ENCODE measurements at places on chromosomes 11 and 22.
A peak's percentile ranks its signal among the peaks of the same experiment; 100 is the strongest.

- peak; percentile 26 for DNase-seq
Measured at GRCh38 chr11:70482529-70482917, 84.2 kb downstream of the CTTN start.

GRCh38 chr11:78929207-78929905 is 354.7 kb upstream of the NARS2 start:
- DNase-seq: no peak

DNA sequence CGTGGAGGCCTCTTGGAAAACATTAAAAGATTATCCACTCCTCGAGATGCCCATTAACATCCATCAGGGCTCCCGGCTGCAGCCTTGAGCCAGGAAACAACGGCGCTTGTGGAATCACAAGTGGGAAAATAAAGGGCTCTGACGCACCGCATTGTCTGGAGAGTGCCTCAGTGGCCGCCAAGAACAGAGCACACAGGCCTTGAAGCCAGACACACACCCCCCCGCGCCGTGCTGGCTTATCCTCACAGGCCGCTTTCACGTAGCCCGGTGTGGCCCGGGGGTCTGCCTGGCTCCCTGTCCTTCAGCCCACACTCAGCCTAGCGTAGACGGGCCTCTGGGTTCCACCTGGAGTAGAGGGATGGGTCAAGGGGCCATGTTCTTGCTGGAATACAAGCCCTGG is 1020.5 kb downstream of the BRD1 start:
- no peak for DNase-seq

GRCh38 chr11:44475114-44475686 is 90.3 kb upstream of the CD82 start:
- DNase-seq: no peak

DNA sequence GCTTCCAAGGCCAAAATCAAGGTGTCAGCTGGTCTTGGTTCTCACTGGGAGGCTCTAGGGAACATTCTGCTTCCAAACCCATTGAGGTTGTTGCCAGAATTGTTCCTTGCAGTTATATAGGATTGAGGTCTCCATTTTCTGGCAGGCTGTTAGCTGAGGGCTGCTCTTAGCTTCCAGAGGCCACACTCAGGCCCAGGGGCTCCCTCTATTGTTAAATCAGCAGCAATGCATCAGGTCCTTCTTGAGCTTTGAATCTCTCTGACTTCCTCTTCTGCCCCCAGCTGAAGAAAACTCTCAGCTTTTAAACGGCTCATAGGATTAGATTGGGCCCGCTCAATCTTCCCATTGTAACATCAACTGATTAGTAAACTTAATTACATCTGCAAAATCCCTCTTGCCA is 39.3 kb upstream of the BSX start:
- peak; percentile 13 for DNase-seq

DNA sequence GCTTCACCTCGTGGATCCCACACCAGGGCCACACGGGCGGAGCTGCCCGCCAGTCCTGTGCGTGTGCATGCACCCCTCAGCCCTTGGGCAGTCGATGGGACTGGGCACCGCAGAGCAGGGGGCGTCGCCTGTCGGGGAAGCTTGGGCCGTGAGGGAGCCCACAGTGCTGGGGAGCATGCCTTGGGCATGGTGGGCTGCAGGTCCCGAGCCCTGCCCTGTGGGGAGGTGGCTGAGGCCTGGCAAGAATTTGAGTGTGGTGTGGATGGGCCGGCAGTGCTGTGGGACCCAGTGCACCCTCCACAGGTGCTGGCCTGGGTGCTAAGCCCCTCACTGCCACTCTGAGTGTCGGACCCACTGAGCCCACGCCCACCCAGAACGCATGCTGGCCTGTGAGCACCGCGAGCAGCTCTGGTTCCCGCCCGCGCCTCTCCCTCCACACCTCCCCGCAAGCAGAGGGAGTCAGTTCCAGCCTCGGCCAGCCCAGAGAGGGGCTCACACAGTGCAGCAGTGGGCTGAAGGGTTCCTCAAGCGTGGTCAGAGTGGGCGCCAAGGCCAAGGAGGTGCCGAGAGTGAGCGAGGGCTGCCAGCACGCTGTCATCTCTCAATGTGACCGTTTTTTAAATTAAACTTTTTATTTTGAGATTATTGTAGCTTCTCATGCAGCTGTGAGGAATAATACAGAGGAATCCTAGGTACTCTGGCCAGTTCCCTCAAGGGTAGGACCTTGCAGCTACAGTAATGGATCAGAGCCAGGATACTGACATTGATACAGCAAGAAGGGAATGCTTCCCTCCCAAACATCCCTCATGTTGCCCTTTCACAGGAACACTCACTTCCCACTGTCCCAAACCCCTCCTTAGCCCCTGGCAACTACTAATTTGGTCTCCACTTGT is 127.7 kb downstream of the CRYBB2 start:
- DNase-seq: no peak

GRCh38 chr11:126231725-126232459 is 20.3 kb downstream of the FAM118B start:
- DNase-seq: no peak

DNA sequence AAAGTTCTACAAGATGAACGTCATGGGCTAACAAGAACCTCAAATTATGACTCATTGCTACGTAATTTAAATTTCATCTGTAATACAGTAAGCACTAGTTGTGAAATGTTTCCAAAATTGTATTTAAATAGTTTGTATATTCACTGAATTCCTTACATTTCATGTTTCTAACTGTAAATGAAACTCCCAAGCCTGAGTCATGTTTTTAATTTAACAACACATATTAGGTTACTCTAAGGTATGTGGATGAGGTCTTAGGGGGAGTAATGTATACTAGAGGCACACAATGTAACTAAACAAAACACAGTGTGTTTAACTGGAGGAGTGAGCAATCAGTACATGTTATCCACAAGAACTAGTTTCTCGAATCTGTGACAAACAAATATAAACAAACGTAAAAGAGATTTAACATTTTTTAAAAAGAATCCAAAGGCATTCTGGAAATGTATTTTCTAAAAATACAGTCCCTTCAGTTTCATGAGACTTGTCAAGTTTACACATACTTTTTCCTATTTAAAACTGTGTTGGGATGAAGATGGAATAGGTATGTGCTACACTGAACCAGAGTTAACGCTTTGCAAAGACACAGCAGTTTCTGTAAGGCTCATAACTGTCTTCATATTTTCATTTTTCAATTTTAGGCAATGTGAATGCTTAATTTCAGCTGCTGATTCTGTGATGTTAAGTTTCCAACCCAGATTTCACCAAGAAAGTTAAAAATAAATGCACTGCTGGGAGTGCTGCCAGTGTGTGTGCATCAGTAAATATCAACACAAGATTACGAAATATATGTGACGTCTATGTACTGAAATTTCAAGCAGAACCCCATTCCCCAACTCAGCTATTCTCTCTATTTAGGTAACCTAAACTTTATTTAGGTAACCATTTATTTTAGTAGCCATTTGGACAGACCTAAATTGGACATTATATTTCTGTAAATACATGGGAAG is 52.6 kb downstream of the PITPNB start:
- peak; percentile 84 for DNase-seq

DNA sequence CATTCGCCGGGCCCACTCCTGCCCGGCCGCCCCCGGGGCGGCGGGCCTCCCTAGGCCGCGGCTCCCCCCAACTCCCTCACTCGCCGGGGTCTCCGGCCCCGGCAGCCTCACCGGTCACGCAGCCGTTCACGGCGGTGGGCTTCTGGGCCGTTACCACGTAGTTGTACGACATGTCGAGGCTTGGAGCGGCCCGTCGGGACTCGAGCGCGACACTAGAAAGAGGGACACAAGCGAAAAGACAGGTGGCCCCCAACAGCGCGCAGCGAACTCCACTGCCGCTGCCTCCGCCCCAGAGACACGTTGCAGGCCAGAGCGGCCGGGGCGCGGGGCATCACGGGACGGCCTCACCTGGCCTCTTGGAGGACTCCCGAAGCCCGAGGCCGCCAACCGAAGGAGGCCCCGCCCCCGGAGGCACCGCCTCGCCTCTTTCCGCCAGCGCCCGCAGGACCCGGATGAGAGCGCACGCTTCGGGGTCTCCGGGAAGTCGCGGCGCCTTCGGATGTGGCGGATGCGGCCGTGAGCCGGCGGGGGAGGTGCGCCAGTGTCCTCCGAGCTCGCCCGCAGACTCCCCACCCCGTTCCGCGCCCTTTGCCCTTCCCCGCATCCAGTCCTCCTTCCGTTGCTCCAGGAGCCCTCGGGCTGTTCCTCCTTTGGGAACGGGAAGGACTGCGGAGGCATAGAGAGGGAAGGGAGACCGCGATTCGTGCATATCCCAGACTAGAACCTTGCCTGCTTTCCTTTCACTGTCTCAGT is at the start of the genes DDB1 and TKFC:
TSS of gene DDB1 (minus strand) at position 309 of the 753 bp plus-strand sequence. CDS start at position 172, 137 bp downstream.
TSS of gene TKFC (plus strand) at position 432 of the 753 bp plus-strand sequence. CDS start 1,501 bp downstream, outside the sequence.
- DNase-seq: peak; percentile 96

GRCh38 chr11:103959279-103959942 is 77.0 kb upstream of the DDI1 start:
- DNase-seq: no peak

- DNase-seq: peak; percentile 75
Measured at GRCh38 chr22:38398609-38399461, 56.2 kb downstream of the KCNJ4 start.

DNA sequence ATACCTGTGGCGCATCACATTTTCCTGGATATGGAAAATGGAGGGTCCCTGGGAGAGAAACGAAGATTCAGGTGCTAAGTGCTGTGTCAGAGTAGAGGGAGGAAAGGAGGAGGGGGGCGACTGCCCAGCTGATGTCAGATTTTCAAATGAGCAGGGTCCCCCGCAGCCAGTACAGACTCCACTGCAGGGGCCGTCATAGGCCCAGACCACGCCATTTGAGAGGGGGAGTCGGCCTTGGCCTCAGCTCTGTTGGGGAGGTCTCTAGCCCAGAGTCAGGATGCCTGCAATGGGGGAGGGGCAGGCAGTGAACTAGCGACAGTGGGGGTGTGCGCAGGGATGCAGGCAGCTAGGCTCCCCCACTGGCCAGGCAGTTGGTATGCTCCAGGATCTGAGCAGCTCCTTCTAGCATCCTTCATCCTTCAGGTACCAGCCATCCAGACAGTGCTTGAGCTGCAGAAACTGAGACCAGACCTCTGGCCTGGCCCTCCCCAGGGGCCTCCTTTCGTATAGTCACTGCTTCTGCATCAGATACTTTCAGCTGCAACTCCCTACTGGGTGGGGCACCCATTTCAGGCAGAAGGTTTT is at the start of the genes BSCL2 and GNG3:
TSS of gene BSCL2 (minus strand) at position 148 of the 585 bp plus-strand sequence. CDS start 229 bp downstream, outside the sequence.
TSS of gene GNG3 (plus strand) at position 400 of the 585 bp plus-strand sequence. CDS start 620 bp downstream, outside the sequence.
- DNase-seq: peak; percentile 47

GRCh38 chr11:20597680-20598484 is 1.5 kb upstream of the SLC6A5 start:
- no peak for DNase-seq

DNA sequence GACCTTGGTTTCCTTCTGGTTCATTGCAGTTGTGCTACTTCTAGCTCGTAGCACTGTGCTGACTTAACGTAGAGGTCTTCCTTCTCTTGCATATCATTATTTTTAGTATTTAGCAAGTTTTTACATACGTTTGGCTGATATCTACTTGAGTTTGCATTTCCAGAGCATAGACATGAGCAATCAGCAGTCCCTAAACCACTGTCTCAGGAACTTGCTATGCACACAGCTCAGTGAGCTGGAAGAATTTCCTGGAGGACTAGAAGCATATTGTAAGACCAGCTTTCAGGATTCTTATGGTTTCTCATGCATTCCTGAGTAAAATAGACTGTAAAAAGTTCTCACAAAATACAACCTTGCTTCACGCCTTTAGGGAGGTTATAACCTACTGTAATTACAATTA is 226.7 kb upstream of the PDGFD start:
- peak; percentile 37 for DNase-seq

DNA sequence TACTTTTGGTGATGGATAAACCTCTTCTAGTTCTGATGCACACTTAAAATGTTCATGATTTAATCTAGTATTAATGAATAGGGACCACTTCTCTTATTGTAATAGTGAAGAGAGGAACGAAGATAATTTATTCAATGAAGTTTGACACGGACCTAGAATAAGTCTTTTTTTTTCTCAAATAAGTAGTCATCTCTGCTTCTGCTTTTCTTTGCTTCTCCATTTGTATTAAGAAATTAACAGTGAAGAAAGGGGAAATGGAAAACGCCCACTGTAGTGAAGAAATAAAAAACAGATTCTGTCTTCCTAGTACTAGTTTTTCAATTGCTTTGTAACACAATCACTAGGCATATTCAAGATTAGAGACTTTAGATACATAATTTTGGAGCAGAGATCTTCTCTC is 73.0 kb downstream of the CD44 start:
- no peak for DNase-seq

- no peak for DNase-seq
Measured at GRCh38 chr11:95364324-95365295, 133.6 kb upstream of the SESN3 start.

DNA sequence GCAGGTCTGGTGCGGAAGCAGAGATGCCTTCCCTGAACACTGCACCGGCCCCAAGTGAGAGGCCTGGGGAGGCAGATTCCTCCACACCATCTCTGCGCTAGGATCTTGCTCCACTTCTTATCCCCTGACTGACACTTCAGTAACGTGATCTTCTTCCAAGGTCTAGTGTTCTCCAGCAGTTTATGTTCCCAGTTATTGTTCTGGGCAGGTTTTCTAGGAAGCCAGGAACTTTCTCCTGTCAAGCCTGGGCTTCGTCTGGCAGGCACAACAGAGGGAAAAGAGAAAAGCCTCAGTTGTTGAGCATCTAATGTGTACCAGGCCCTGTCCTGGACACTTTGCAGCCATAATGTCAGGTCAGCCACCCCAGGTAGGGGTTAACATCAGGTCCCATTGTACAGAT is 10.5 kb downstream of the CD82 start:
- DNase-seq: no peak

DNA sequence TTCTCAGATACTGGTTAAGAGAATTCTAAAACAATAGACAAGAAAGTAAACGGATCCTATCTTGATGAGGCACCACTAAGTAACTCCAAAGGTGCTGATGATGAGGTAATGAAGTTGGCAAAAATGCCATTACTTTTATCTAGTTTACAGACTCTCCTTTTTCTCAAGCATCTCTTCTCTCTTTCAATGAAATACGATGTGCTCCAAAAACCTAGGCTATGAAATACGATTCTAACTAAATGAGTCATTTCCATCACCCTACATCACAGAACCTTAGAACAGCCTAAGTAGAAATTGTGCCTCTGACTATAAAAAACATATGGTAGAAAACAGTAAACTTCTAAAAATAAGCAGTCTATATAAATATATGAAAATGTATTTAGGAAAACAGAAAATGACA is 58.9 kb upstream of the ARHGAP32 start:
- no peak for DNase-seq

- no peak for DNase-seq
Measured at GRCh38 chr11:18452927-18453326, 2.7 kb upstream of the LDHAL6A start.

DNA sequence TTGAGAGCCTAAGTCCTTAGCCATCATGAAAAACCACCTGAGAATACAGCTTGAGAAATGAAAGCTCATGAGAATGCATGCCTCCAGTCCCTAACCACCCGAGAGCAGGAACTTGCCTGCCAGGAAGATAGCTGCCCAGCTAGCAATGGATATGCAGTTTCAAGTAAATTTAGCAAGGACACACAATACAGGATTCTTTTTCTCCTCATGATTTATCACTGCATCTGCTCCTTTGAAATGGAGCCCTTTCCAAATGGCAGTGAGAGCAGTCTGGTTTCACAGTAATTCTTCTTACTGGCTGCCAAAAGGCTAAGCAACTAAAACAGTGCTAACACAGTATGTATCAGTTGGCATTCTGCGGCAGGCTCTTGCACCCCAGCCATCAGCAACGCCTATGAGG is 109.9 kb downstream of the MICAL3 start:
- peak; percentile 67 for DNase-seq

Data from umbilical cord (tissue), 2 donors.